Urinary bladder (tissue), 4 donors: ENCODE measurements at places on chromosomes 1 and 21.

DNA sequence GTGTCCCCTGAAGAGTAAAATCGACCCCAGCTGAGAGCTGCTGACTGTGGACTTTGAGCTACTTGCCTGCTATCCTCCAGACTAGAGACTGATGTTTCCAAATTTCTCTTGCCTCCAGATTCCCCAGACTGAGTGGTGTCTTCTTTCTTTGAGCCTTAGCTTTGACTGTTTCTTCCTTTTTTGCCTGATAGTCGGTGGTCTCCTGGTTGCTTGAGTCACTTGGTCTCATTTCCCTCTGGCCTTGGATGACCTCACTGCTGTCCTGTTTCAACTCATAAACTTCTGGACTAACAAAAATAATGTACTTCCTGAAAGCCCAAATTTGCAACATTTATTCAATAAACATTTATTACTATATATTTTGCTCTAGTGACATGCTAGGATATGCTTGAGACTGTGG lies 52.9 kb upstream of the DIPK1A start:
- DNase-seq: no peak

GRCh38 chr1:64033667-64034220 lies 169.7 kb upstream of the UBE2U start:
- DNase-seq: no peak

GRCh38 chr1:243470502-243470901 lies 214.7 kb downstream of the SDCCAG8 start:
- DNase-seq: no peak

DNA sequence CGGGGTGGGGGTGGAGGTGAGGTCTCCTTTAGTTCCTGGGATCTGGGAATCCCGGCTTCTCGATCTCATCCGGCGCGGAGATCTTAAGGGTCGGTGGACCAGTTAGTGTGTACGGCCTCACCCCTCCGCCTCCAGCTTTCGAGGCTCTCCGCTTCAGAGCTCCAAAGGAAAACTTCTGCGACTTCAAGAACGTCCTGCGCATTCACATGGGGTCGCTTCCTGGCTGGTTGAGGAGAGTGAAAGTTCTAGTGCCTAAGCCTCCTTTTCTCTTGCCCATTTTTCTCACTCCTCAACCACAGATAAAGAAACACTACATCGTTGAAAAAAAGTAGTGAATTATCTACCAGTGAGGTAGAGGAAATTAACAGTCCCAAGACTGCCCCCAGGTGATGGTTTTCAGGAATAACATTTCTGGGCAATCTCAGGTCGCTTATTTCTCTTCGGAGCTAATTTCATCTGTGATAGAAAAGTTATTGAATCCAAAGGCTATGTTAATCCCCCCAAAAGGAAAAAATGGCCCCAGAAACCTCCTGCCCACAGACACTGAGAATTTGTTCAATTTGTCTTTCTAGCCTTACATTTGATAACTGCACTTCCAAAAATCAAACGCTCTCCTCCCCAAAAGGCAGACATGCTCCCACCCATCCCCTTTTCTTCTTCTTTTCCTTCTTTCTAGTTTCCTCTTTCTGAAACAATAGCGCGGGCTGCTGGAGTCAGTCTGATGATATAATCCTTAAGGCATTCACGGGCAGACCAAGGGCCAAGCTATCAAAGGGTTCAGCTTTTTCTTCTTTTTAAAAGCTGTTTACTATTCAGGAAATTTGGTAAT lies 20.6 kb upstream of the TBX15 start:
- no peak for DNase-seq

GRCh38 chr1:19325368-19325957 lies 13.3 kb downstream of the SLC66A1 start:
- DNase-seq: no peak

- DNase-seq: no peak
Measured at GRCh38 chr1:29677028-29678024, 441.0 kb downstream of the PTPRU start.

DNA sequence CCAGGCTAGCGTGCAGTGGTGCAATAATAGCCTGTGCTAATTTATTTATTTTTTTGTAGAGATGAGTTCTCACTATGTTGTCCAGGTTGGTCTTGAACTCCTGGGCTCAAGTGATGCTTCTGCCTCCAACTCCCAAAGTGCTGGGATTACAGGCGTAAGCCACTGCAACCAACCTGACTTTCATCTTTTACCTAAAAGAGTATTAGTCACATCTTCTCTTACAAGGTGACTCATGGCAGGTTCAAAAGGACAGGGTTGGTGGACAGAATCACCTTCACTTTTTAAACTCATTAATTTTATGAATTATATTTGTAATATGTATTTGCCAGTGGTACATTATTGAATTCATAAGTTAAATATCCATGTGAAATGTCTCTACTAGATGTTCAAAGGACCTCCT lies 18.1 kb downstream of the JAM2 start:
- no peak for DNase-seq
